Non-pigmented ciliary epithelial cell (primary cell): ENCODE measurements at places on chromosomes 11 and 22.

- no peak for DNase-seq
Measured at GRCh38 chr22:38230108-38230825, 28.5 kb downstream of the MAFF start.

DNA sequence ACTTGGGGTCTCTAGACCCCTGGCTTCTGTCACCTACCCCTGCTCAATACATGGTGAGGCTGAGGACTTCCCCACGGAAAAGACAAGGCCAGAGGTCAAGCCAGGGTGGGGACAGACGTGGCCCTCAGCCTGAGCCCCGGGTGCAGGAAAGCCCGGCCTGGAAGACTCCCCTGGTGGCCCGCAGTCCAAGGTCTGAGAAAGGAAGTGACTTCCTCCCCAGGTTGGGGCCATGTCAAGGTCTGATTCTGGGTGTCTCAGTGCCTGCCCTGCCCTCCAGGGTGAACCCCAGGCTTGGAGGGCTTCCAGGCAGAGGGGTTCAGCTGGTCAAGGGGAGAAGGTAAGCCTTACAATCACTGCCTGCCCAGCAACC lies 3.9 kb downstream of the CTSD start:
- DNase-seq: no peak

DNA sequence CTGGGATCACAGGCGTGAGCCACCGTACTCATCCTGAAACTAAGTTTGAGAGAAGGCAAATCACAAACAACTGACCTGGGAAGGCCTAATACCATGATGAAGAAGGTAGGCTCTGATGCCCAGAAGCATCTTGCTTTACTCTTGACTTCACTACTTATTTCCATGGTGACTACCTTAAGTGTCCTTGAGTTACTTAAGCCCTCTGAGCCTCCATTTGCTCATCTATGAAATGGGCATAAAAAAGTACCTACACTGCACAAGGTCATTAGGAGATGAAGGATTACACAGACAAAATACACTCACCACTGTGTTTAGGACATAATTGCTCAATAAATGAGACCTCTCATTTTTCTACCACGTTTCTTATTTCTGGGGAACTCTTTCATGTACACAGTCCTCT lies 27.9 kb downstream of the EIF4ENIF1 start:
- no peak for DNase-seq

DNA sequence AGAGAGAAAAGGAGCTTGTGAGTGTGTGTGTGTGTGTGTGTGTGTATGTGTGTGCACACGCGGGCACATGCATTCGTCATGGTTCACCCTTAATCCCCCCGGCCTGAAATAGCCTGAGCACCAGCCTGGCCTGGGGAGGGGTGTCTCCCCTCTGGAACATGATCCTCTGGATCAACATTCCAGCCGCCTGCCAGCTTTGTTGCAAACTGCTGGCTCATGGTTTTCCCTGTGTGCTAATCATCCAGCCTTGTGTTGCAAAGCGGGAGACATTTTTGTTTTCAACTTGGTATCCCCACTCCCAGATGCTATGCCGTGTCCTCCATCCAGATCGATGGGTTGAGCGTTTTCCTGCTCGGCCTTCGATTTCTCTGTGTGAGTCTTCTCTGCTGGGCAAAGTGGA lies 94.3 kb downstream of the FEZ1 start:
- DNase-seq: no peak

GRCh38 chr11:74446532-74446938 lies 20.8 kb downstream of the KCNE3 start:
- no peak for DNase-seq

DNA sequence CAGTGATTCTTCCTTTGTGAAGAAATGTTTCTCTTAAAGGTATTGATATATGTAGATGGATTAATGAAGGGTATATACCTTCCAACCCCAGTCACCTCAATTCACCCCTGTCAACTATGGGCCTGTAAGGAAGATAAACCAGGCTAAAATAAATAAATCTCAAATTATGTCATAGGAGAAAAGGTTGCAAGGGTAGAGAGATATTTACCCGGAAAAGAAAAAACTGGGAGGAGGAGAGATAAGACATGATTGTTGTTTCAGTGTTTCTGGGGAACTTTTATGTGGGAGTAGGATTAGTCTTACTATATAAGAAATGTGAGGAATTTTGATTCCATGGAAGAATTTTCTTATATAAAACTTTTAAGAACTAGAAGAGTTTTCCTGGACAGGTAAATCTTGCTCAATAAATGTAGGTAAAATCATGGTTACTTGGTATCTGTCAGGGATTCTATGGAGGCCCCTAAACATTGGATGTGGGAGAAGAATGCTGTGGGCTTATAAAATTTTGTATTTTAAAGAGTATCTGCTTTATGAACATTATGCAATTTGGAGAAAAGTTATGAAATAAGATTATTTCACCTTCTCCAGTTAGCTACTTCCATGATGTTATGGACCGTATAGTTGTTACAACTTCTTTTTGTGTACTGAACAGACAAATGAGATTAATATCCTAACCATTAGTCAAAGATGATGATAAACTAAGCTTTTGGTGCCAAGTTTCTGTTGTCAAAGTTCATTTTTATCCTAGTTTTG lies 6.4 kb downstream of the YAP1 start:
- DNase-seq: no peak

DNA sequence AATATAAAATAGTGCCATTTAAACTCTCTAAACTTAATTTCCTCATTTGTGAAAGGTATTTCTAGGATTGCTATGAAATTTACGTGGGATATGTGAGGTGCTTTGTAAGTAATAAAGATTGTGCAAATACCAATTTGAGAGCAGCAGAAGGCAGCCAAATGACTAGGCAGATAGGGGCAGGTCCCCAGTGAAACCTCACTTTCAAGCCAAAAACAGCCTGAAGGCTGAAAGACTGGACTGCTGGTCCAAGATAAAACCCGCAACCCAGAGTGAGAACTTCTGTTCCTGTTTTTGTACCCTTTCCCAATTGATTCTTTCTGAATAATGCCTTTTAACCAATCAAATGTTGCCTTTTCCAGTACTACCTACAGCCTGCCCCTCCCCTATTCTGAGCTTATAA lies 7.2 kb downstream of the DTX4 start:
- no peak for DNase-seq

GRCh38 chr11:108085672-108086071 lies 35.7 kb upstream of the ACAT1 start:
- no peak for DNase-seq

DNA sequence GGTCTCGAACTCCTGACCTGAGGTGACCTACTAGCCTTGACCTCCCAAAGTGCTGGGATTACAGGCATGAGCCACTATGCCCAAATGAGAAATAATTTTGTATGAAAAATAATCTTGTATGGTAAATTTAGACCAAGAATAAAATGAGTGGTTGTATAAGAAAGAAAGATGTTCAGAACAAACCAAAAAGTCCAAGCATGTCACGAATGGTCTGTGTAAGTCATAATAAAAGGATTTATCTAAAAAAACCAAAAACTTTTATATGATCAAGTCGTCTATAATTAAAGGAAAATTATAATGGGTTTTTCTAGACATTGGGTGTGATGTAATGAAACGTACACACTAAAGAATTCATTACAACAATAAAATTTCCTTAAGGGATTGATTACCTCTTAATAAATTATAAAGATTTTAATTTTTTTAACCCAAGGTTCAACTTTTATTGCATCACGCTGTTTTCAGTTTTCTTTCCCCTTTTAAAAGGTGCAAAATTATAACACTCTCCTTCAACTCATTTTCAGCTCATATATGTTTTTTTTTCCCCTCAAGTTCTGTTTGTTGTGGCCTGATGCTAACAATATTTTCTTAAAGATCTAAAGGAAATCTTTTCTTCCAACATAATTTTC lies 8.9 kb upstream of the AQP11 start:
- no peak for DNase-seq

- DNase-seq: no peak
Measured at GRCh38 chr11:28963187-28963586, 855.0 kb downstream of the METTL15 start.

GRCh38 chr11:130623670-130624668 lies 175.5 kb downstream of the ADAMTS15 start:
- DNase-seq: no peak

DNA sequence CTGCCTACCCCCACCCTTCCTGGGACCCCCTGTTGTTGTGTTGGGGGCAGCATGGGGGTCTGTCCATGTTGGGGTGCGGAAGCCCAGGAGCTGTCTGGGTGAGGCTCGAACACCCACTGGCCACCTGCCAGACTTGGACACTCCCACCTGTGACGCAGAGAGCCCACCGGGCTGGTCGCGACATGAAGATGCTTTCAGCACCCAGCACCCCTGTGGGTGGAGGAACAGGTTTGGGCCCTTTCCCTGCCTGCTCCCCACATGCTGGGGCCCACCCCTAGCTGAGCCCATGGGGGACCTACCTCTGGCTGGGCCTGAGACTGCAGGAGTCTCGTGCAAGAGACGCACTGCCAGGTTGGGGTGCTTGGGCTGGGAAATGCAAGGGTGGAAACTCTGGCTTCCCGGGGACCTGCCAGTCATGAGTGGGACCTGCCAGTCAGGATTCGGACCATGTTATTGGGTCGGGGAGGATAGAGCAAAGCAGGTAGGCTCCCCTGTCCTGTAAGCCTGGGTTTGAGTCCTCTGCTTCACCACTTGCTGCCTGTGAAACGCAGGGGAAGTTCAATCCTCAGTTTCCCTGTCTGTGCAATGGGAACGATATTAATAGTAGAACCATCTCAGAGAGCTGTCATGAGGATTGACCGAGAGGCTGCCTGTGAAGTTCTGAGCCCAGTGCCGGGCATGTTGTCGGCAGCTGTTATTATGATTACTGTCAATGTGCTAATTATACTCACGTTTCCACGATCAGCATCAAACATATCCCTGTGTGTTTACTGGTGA lies 24.1 kb downstream of the KIAA1671 start:
- DNase-seq: no peak

GRCh38 chr22:26981541-26981940 lies 324.2 kb downstream of the MIAT start:
- no peak for DNase-seq

DNA sequence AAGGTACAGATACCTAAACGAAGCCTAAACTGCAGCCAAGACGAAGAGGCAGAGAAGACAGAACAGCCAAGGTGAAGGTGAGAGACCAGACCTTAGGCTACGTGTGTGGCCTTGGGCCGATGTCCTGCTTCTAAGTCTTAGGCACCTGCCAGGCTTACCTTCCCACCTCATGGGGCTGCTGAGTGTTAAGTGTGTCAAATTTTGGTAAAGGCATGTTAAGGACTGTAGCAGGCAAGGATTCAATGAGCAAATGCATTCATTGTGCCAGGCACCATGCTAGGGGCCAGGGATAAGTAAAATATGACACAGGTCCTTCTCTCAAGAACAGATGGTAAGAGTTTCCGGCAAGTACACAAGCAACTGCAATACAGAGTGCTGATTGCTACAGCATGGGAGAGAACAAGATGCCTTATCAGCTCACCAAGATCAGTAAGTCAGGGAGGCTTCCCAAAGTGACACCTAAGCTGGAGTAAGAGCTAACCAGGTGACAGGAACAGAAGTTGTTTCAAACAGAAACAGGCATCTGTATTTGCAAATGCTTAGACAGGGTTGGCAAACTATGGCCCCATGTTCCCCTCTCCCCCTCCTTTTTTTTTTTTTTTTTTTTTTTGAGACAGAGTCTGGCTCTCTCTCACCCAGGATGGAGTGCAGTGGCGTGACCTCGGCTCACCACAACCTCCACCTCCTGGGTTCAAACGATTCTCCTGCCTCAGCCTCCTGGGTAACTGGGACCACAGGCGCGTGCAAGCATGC lies 46.7 kb downstream of the CLTCL1 start:
- DNase-seq: no peak

DNA sequence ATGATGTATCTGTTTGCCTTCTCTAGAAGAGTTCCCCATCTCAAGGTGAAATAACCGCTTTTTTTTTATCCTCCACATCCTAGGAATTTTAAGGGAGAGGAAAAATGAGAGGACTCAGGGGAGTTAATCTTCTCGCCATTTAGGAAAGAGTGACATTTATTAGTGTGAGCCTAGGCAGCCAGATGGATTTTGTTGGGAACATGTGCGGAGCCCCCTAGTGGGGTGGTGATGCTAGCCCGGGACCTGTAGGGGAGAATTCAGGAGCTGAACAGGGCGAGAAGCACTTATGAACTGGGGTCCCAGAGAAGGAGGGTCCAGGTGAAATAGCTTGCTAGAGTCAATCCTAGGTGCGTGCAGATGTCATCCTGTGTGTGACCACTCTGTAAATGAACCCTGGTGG lies 10.7 kb downstream of the IL17RA start:
- DNase-seq: no peak

DNA sequence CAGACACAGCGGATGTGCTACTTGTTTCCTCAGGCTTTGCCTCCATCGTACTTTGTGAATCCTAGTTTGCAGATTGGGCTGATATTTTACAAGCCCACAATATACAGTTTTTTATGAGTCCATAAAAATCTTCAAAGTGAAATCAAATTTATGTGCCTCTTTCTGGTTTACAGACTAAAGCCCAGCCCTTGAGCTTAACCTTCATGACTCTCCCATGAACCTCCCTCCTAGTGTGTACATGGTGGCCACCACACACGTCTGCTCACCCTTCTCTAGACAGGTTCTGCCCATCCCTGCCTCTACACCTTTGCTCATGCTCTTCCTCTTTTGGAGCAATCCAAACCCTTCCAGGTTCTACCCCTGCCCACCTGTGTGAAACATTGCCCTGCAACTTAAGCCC lies 129.4 kb downstream of the TENM4 start:
- DNase-seq: no peak

- no peak for DNase-seq
Measured at GRCh38 chr22:48896766-48897644, 930.7 kb downstream of the BRD1 start.

- no peak for DNase-seq
Measured at GRCh38 chr22:37032535-37033460, 13.3 kb downstream of the MPST start.

DNA sequence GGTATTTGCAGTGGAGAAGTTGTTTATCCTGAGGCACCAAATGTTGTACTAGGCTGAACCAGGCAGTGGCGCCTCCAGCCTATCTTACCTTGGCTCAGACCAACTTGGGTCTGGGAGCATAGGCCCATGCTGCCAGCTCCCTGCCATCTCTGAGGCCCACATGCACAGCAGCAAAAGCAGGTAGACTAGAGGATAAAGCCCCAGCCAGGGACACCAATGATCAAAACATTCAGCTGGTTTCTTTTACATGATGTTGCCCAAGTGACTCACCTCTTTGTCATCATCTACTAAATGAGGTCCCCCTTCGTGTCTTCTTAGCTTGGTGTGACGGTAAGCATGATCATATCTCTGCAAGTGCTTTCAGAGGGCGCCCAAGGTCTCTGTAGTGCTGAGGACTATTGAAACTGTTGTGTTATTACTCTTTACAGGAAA lies 112.1 kb upstream of the DRD2 start:
- DNase-seq: no peak
